ENCODE measurements at places on chromosomes 2 and 18. TPM values are rescaled to one million over a fixed set of nuclear protein-coding genes. Genes with fewer than 3 reads are reported as not detected.

CDKL4 gene
- total RNA-seq: 6.5 TPM

FN1 gene
- 1,129 TPM for total RNA-seq

EVX2 gene
- total RNA-seq: not detected

RSAD2 gene
- 11.5 TPM for total RNA-seq

DCDC2C gene
- not detected for total RNA-seq

LYPD6B gene
- 12.4 TPM for total RNA-seq

HOXD3 gene
- 1.1 TPM for total RNA-seq

HJURP gene
- total RNA-seq: 4.1 TPM

PAIP2B gene
- total RNA-seq: 10.4 TPM

ATP6V1C2 gene
- 0.55 TPM for total RNA-seq

MAP4K4 gene
- 91.7 TPM for total RNA-seq

ANKRD29 gene
- 38.4 TPM for total RNA-seq

GRHL1 gene
- total RNA-seq: 5.4 TPM

GPR39 gene
- total RNA-seq: 12.4 TPM

EFEMP1 gene
- total RNA-seq: 205 TPM

FBXO11 gene
- total RNA-seq: 54.2 TPM

TMEM198 gene
- total RNA-seq: 7.1 TPM

CMPK2 gene
- 14.8 TPM for total RNA-seq
